ENCODE measurements at places on chromosomes 4 and X.

- DNase-seq = no peak
Observed at GRCh38 chr4:183831683-183832082, 73.4 kb upstream of the STOX2 start.

DNA sequence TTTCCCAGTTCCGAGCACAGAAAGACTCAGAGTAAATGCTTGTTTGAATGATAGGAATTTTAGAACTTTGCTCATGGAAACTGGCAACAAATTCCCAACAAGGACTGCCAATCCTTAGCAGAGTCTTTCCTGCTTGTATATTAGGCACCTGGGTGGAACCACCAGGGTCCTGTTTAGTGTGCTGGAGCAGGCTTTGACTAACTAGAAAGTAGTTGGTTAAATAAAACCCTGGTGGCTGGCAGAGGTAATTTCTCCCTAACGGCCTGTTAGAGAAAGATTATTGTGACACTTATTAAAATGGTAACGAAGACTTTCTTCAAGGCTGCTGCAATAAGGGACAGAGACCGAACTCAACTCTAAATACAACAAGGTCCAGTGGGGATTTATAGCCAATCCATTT lies 103.6 kb upstream of the TEX13D start:
- DNase-seq = no peak

DNA sequence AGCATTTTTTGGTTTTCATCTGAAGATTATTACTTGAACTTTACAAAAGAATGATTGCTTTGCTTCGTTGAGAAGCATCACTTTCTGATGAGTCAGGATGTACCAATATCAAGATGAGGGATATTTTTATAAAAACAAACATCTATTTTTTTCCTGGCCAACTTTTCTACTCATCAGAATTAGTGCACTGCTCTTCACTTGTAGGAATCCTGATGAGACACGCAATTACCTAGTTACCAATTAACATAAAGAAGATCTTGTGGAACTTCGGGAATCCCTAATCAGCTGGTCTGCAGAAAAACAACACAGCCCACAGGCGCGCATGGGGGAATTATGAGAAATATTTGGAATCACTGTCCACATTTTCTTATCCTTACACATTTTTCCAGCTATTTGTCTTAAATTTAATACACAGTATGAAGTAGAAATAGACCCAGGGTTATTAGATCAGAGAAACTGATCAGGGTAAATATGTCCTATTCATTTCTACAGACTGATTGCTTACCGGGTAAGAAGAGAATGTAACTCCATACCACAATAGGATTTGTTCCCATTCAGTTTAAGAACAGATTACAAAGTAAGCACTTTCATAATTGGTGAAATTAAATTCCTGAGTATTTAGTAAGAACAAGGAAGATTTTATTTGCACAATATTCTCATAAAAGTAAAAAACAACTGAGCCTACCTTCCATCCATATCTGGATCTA lies 50.9 kb downstream of the MFAP3L start:
- DNase-seq = no peak

- no peak for DNase-seq
Observed at GRCh38 chr4:113147498-113148111, 98.2 kb downstream of the ANK2 start.

DNA sequence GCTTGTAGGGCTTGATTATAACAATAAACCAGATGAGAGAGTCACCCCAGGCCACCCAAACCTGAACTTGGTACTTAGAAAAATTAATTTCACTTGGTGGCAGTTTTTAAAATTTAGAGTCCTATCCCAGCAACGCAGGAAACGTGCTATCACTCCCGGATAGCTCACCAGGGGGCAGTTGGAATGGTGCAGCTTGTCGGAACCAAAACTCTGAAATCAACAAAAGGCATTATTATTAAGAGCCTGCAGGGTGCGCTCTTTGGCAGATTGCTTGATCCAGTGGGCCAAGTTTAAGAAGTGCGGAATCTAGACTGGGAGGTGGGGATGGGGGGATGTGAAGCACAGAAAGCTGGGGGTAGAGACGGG lies 2.4 kb downstream of the FRAS1 start:
- peak; percentile 15 for DNase-seq

DNA sequence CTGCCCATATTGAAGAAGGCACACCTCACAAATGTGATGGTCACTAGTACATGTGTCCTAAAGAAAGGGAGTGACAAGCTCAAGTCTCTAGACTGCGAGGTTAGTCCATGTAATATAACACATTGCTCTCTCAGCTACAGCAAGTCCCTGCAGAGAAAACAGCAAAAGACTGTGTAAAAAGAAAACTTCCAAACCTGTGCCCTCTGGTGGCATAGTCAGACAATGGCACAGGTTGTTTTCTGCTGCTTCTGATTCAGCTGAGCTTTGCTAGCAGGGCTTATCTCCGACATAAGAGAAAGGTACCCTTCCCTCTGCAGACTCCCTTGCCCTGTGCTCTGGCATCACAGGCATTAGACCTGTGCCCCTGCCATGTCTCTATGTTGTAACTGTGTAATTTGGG lies 1.4 kb upstream of the SERPINA7 start:
- peak; percentile 5 for DNase-seq

DNA sequence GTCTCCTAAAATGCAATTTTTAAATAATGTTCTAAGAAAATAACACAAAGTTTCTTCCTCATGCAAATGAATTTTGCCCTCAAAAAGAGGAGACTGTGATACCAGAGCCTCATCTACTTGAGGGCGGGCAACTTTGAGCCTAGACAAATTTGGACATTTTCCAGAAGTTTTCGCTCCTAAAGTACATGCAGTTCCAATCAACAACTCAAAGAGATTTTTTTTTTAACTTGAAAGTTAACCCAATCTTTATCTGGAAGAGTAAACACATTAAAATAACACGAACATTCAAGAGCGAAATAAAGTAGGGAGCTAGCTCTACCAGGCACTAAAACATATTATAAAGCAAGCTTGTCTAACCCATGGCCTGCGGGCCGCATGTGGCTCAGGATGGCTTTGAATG lies 29.4 kb upstream of the FBXW7 start:
- no peak for DNase-seq

DNA sequence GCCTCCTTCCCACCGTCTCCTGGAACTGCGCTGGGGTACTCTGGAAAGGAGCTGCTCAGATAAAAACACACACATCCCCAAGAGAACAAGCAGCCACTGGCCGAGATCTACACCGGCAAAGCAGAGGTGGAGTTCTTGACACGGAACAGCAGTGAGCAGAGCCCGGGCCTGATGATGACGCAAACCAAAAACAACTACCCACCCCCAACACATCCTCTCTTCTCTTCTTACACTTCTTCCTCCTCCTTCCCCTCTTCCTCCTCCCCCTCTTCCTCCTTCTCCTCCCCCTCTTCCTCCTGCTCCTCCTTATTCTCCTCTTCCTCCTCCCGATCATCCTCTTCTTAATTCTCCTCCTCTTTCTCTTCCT lies 4.6 kb downstream of the PNMA5 start:
- no peak for DNase-seq

DNA sequence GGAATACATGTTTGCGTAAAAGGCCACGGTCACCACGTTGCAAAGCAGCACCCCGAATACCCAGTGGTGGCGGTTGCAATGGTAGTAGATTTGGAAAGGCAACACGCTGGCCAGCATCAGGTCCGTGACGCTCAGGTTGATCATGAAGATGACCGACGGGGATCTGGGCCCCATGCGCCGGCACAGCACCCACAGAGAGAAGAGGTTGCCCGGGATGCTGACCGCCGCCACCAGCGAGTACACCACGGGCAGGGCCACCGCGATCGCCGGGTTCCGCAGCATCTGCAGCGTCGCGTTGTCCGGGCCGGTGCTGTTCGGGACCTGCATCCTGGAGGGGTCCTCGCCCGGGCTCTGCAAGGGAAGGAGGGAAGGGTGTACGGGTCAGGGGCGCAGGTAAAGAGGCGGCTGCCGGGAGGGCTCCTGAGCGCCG lies 13.5 kb upstream of the ASMTL start:
- DNase-seq = no peak

- no peak for DNase-seq
Observed at GRCh38 chrX:7690842-7691241, 152.1 kb upstream of the VCX start.

GRCh38 chr4:86151196-86151595 lies 208.7 kb downstream of the MAPK10 start:
- DNase-seq = no peak

GRCh38 chrX:39756086-39756883 lies 341.5 kb downstream of the BCOR start:
- peak; percentile 15 for DNase-seq
